NT2/D1 (cell line): ENCODE measurements at places on chromosomes 3 and 15.

DNA sequence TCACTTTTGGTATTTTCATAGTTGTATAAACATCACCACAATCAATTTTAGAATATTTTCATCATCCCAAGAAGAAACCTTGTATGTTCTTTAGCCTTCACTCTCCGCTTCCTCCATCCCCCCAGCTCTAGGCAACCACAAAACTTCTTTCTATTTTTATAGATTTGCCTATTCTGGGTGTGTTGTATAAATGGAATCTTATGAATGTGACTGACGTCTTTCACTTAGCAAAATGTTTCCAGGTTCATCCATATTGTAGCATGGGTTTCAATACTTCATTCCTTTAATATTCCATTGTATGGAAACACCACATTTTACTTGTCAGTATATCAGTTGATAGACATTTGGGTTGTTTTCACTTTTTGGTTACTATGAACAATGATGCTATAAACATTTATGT is 335.8 kb upstream of the GOLIM4 start:
- DNase-seq: no peak

DNA sequence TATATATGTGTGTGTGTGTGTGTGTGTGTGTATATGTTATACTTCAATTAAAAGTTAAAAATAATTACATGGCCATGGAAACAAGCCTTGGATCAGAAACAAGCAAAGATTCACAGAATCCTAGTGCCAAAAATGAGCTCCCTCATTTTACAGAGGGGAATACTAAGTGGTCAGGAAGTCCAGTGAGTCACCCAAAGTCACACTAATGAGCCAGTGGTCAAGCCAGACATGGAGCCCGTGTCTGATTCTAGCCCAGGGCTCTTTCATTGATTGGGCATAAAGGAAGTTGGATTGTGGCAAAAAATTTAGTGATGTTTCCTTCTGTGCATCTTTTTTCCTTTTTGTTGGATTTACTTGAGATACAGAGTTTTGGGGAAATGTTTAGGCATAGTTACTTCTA is 152.5 kb upstream of the NPHP3 start:
- no peak for DNase-seq

GRCh38 chr15:23567921-23568320 is 2.4 kb downstream of the MKRN3 start:
- DNase-seq: no peak

GRCh38 chr15:90960298-90961091 is 5.8 kb downstream of the RCCD1 start:
- DNase-seq: no peak

DNA sequence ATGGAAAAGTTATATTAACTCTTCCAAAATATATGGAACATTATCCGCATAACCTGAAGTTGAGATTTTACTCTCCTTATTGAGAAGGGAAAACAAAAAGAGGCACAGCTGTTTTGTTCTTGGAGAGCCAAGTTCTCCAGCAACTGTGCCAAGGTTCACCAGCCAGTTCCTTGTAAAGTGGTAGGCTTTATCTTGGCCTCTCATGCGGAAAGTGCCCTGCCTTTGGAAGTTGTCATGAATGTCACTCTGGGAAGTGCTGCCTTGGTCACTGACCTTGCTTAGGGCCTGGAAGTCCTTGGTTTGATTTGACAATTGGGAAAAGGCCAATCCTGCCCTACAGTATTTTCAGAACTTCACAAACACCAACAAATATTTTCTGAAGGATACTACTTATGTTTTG is 44.2 kb upstream of the THRB start:
- no peak for DNase-seq

DNA sequence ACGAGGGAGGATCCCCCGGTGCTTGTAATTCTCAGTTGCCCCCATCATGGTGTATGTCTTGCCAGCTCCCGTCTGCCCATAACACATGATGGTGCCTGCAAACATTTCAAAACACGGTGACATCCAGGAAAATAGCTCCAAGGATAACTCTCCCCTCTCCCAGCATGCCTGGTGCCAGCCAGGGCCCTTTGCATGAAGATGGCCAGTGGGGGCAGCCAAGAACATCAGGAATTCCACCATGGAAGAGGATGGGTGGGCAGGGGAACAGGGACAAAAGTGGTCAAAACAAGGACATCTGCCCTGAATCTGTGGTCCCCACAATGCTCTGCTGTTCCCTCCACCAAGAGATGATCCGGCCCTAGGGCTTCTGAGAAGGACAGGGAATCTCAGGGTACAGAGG is 9.0 kb downstream of the KIF9 start:
- no peak for DNase-seq

DNA sequence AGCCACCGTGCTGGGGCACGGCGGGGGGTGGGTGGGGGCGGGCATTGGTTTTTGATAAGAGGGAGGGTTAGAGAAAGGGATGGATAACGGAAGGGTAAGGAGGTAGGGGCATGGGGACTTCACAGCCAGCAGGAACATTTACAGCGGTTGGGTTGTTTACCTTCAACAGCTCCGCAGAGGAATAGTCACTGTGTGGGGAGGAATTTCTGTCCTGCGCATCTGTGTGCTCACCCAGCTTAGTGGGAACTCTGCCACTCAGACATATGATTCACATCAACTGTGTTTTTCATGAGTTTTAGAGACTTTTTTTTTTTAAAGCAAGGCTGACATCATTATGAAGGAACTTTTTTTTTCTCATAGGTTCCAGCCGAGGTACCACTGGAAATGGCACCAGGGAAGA is 19.6 kb downstream of the CHRD start:
- DNase-seq: no peak

DNA sequence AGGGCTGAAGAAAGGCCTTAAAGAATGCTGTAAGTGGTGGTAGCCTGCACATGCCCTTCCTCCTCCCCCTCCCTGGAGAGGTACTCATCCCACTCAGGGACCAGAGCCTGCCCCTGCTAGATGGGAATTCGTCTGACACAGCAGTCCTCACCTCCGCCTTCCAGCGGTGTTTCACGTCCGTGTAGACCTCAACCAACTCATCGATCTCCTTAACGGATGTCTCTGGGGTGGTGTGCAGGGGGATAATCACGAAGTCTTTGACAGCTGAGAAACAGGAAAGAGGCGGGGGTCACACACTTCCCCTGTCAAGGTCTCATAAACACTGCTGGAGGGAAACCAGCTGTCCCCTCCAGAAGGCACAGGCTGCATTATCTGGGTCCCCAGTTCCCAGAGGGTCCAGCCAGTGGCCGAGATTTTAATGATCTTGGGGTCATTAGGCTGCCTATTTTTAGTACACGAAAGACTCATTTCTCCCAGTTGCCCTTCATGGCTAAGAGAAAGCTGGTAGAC is 9.9 kb downstream of the DNASE1L3 start:
- DNase-seq: no peak

DNA sequence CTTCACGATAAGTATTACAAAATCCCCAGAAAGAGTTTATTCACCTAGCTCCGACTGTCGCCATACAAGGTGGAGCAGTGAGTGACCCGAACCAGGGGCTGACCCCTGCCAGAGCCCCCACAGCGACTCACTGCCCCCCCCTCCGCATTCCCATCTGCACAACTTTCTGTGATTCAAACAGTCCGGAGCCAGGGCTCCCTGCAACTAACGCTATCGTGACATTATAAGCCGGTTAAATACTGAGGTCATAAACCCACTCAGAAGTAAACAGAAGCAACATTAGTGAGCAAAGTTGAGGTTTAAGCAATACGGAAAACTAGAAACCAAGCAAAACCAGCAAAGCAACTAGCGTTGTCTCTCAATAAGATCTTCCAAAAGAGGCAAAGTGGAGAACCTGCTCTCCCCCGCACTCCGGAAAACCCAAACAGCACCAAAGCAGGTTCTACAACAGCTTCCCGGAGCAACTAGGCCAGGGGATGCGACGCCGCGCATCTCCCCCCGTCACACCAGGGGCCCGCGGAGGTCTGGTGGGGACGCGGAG is 642 bp downstream of the SCAP start:
- no peak for DNase-seq

GRCh38 chr15:33380406-33380805 is 69.6 kb downstream of the RYR3 start:
- no peak for DNase-seq
